ENCODE measurements at places on chromosomes 2 and 18.

DNA sequence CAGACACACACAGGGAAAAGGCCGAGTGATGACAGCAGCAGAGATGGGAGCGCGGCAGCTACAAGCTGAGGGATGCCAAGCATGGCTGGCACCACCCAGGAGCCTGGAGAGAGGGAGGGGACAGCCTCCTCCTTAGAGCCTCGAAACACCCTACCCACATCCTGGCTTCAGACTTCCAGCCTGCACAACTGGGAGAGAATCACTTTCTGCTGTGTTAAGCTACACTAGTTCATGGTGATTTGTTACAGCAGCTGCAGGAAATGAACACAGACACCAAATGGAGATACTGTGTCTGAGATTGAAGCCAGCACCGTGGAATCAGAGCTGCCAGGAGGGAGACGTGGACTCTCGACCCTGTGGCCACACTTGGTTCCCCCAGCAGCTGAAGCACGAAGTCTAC is 27.5 kb upstream of the FOSL2 start:
- DNase-seq: no peak

DNA sequence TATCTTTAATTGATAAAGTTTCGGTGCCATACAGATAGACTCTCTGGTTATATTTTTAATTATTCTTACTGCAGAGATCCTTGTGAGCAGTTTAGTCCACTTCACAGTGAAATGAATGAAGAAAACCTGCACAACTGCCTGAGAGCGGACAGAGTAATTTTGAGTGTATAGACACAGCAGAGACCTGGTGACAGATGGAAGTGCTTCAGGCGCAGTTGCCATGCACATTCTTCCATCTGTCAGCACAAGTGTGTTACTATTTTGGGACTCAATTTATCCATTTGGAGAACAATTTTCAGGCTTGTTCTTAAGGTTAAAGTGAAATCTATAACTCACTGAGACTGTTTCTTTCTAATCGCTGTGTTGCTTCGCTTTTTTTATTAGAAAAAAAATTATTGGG is 147.8 kb upstream of the SPHKAP start:
- no peak for DNase-seq

DNA sequence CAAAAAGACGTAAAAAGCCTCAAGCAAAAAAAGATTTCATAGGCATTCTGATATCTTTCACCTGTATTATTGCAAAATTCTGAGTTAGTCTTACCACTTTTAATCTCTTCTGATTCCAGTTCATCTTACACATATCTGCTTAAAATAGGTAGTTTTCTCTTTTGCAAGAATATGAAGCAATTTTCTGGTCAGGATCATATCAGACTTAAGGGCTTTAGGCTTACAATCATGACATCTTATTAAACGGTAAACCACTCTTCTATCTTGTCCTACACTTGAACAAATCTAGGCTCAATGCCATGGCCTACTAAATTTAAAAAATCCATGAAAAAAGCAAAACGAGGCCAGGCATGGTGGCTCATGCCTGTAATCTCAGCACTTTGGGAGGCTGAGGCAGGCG is 50.1 kb upstream of the GAREM1 start:
- DNase-seq: no peak

DNA sequence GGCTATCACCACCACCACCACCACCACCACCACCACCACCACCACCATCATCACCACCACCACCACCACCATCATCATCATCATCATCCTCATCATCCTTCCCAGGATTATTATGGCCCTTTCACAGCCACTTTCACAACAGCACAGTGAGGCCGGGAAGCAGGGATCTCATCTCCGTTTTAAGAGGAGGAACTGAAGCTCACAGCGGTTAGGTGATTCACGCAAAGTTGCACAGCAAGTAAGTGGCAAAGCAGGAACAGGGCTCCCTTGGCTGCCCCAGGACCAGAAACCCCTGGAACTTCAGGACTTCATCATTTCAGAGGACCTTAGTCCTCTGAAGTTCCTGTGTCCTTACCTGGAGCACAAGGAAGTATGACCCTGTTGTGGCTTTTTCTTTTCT is 26.8 kb downstream of the MRPL35 start:
- DNase-seq: no peak

DNA sequence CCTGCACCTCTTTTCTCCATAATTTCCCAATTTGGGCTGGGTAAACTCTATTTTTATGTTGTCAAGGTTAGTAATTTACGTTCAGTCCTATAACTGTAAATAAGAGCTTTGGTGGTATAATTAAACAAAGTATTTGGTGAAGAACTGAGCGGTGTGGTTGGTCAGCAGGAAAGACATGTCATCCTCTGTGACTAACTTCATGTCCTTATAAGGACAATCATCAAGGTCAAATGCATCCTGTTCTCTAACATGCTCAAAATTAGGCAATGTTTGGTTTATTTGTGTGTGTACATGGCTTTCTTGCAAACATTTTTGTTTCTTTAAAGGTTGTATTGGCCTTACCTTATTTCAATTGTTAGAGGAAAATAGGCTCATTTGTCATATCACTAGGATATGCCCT is 121.5 kb upstream of the NABP1 start:
- no peak for DNase-seq

GRCh38 chr2:66573821-66574233 is 138.9 kb downstream of the MEIS1 start:
- DNase-seq: no peak

DNA sequence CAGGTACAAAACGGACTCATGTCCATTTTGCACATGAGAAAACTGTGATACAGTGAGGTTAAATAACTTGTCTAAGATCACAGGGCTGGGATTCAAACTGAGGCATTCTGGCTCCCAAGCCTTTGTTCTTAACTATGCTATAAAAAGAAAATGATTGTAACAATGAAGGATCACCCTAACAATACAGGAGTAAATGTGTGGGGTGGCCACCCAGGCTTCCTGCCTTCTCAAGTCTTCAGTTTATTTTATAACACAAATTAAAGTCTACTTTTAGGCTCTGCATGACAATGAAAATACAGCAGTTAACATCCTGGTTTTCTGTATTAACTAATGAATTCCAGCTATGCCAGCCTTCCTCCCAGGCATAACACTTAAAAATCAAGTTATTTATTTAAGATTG is 7.6 kb downstream of the WDFY1 start:
- no peak for DNase-seq

- no peak for DNase-seq
Observed at GRCh38 chr18:579238-579637, 942 bp upstream of the CETN1 start.

- no peak for DNase-seq
Observed at GRCh38 chr18:2417861-2418610, 153.3 kb downstream of the METTL4 start.

DNA sequence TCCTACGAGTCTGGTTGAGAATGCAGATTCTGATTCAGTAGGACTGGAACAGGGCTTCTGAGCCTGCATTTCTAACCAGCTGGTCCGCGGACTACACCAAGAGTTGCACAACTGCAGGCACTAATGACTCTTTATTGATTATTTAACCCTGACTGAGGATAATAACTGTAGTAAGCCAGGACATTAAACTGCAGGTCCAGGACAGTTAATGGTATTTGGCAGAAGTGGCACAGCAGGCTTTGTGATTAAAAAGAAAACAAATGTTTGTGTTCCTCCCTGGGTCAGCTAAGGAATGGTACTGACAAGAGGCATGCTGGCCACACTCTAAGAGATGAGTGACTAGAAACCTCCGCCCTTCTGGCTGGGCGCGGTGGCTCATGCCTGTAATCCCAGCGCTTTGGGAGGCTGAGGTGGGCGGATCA is 59.4 kb downstream of the ALPK2 start:
- DNase-seq: no peak

GRCh38 chr2:181420259-181421130 is 36.7 kb upstream of the ITGA4 start:
- no peak for DNase-seq

DNA sequence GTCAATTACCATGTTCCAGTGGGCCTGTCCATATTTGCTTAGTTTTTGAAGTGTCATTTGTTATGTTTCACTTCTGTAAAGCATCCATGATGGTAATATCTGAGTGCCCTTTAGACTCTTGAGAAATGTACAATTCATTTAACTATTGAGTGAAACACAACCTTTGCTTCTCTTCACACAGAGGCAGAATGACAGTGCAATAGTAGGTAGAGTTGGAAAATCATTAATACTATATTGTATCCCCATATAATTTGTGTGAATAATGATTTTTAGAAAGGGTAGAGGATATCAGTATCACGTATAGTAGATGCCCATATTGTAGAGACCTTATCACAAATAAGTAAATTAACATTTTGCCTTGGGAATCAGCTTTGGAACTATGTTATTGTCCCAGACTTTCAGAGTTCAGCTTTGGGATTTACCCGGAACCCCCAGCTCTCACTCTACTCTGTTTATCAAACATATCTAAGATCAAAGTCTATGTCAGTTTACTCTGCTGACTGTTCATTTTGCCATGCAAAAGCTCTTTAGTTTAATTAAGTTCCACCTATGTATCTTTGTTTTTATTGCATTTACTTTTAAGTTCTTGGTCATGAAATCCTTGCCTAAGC is 172.7 kb upstream of the NOL4 start:
- no peak for DNase-seq

DNA sequence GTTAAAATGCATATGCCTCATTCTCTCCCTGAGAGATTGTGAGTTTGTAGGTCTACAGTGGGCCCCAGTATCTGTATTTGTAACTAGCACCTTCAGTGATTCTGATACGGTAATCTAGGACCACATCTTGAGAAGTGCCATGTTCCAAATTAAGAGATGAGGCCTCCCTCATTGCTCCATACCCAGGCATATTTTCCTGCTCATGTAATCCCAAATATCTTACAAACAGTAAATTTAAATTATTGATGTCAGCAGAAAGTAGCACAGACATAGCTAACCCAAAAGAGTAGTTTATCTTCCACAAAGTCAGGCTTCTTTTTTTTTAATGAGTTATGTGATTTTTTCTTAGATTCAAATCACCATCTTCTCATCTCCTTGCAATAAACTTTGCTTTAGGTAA is 263.8 kb downstream of the SETBP1 start:
- no peak for DNase-seq

- no peak for DNase-seq
Observed at GRCh38 chr2:223723954-223724411, 113.4 kb downstream of the AP1S3 start.

- no peak for DNase-seq
Observed at GRCh38 chr2:133956434-133956935, 297.4 kb upstream of the MGAT5 start.

DNA sequence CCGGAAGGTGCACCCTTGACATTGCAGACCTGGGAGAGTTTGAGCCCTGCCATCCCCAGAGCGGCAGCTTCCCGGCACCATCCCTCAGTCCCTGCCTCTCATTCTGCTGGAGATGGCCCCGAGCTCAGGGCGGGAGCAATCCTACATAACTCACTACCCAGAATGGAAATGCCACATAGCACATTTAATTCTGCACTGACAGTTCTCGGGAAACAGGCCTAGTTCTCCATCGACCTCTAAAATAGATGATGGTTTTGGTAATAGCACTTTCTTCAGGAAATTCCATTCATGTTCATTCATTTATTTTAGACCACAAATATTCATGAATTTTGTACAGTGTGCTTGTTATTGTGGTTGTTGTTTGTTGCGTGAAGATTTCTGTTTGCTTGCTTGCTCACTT is 92.9 kb upstream of the SLC14A2 start:
- DNase-seq: no peak

DNA sequence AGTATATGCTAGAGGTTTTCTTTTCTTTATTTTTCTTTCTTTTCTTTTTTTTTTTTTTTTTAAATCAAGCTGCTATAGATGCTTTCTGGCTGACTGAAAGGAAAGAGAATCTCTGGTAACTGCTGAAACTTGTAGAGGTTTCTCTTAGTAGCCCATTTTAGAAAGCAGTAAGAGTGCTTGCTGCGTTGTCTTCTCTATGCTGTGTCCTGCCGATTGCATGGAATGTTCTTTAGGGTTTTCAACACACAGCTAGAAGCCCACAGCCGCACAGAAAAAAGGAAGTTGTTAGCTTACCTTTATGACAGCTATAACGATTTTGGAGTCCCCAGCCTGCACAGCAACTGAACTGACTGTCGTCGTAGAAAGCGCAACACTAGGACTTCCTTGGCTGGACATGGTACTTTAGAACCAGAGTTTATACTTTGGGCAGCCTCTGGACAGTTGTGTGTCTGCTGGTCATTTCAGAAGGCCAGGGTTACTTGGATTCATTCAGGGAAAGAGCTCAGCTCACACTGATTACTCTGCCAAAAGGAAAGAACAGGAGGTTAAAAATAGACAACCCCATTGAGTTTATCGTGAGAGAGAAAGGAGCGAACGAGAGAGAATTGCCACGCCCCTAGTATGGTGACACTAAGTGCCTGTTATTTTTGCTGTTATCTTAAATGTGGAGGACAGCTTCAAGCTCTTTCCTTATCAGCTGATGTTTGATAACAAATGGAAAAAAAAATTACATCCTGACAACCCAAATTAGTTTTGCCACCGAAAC is at the start of gene CCDC141:
TSS of gene CCDC141 (minus strand) at position 592 of the 766 bp plus-strand sequence. CDS start at position 396, 196 bp downstream.
- no peak for DNase-seq

DNA sequence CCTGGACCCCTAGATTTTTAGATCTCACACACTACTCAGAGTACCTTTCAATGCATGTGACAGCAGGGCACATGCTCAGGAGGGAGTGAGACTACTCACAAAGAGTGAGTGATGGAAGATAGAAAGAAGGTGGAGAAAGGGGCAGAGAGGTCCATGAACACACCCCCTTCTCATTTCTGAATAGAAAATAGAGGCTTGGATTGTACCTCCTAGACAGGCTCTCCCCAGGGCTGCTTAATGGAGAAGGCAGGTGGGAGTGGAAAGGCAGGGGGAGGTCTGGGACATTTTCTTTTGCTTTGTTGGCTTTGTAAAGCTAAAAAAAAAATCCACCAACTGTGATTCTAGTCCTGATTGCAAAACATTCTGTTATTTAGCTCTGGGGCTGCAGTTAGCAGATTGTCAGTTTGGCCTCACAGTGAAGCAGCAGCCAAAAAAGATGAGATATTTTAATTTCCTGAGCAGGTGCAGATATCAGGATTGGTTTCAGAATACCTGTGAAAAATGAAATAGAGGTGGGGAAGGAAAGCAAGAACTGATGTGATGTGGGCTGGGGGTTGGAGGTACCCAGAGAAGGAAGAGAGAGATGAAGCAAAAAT is 119.3 kb upstream of the GYPC start:
- no peak for DNase-seq

DNA sequence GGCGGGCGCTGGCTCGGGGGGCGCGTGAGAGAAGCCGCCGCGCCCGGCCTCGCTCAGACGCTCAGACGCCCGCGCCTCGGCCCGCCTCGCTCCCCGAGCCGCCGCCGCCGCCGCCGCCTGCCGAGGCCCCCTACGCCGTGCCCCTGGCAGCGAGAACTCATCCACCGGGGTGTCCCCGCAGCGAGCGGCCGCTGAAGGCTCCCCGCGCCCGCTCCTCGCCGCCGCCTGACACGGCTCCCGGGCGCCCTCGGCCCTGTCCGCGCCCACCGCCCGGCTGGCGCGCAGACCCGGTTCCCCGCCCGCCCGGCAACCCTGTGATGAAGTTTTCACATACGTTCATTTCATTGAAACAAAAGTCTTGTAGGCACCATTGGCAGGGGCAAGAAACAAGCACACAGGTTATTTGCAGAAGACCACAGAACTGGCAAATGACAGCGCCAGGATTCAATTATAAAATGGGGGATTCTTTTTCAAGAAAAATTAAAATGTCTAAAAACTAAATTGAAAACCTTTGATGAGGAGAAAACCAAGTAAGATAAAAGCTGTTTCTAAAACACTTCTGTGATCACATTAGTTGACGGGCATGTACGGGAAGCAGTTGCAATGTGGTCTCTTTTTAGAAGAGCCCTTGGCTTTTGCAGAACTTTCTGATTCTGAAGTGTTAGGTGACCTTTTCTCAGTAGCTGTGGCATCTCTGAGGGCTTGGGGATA is 50.5 kb upstream of the TUBA3D start:
- DNase-seq: no peak

- DNase-seq: no peak
Observed at GRCh38 chr2:203908066-203908796, 28.3 kb upstream of the ICOS start.

- DNase-seq: no peak
Observed at GRCh38 chr2:20049637-20050036, 1.8 kb downstream of the LAPTM4A start.

Measured in stimulated activated CD4-positive, alpha-beta T cell treated with anti-CD3 and anti-CD28 coated beads, Interleukin-1b, Interleukin-23, amount 100 ng/mL, for 1 hour (primary cell).